ENCODE measurements at places on chromosomes 12 and 14.

- no peaks in the 10 kb centered on the region for H3K36me3 ChIP-seq
- DNase-seq, result no peak
- H3K4me3 ChIP-seq, result no peak overlapping the region
- H3K4me1 ChIP-seq, result peaks cover 35% of the 10 kb centered on the region
- H3K27ac ChIP-seq, result no peak overlapping the region
Observed at GRCh38 chr14:91388551-91388975, 29.1 kb downstream of the CCDC88C start.

- H3K4me3 ChIP-seq, result no peak overlapping the region
- no peak for DNase-seq
- no peak overlapping the region for H3K27ac ChIP-seq
Observed at GRCh38 chr14:80618751-80619329, 322.7 kb downstream of the CEP128 start.

GRCh38 chr12:122081083-122081696 lies 2.6 kb downstream of the MLXIP start:
- H3K27ac ChIP-seq, result no peak overlapping the region
- no peaks in the 10 kb centered on the region for H3K36me3 ChIP-seq
- peaks cover 73% of the 10 kb centered on the region for H3K27me3 ChIP-seq
- H3K4me3 ChIP-seq, result no peak overlapping the region

DNA sequence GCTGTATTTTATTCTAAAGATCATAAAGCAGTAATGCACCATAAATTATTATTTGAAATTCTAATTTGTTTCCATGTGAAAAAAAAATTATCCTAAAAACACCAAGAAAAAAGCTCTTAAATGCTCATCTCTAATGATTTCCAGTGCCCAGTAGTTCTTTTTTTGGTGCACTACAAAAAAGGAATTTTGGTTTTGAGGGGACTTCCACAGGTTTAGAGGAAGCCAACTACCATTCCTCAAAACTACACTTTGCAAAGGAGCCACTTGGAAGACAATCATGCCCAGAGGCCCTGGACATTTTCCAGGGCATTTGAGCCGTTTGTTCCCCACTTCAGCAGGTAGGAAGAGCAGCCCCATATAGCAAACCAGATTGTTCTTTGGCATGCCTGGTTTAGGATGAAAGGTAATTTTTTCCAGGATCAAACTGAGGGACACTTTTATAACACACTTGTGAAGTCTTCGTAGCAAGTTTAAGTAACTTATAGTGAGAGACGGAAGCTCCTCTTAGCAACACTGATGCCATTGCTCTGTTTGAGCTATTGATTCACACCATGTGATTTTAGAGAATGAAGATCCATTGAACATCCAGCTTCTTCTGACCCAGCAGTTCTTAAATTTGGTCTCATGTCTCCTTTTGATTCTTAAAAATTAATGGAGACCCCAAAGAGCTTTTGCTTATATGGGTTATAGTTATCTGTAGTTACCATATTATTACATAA lies 187.9 kb downstream of the ETV6 start:
- no peak overlapping the region for H3K27ac ChIP-seq
- no peaks in the 10 kb centered on the region for H3K4me1 ChIP-seq
- no peaks in the 10 kb centered on the region for H3K36me3 ChIP-seq
- H3K4me3 ChIP-seq, result no peak overlapping the region
- H3K27me3 ChIP-seq, result no peaks in the 10 kb centered on the region
- no peak for DNase-seq

DNA sequence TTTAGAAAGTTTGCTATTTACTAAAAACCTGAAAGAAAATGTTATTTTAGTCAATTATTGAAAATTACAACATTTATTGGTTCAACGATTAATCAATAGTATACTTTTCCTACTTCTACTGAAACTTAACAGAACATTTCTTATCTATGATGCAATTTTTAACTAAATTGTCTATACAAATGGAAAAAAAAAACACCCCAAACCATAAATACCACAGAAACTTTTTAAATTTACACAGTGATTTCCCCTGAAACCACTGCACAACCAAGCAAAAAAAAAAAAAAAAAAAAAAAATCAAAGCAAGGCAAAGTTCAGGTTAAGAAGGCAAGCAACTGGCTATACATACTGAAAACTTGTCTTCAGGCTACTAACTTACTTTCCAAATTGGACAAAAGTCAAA lies 71.9 kb upstream of the POC1B start:
- DNase-seq, result no peak
- H3K27ac ChIP-seq, result no peak overlapping the region
- H3K36me3 ChIP-seq, result peaks cover 28% of the 10 kb centered on the region
- H3K4me3 ChIP-seq, result no peak overlapping the region

GRCh38 chr14:63046339-63047268 lies 1.3 kb upstream of the KCNH5 start:
- H3K4me3 ChIP-seq, result peak overlapping the region; percentile 64
- no peak overlapping the region for H3K27ac ChIP-seq
- peak; percentile 47 for DNase-seq

- no peak overlapping the region for H3K27ac ChIP-seq
- no peaks in the 10 kb centered on the region for H3K27me3 ChIP-seq
- DNase-seq, result no peak
- no peak overlapping the region for H3K4me3 ChIP-seq
- no peaks in the 10 kb centered on the region for H3K36me3 ChIP-seq
- H3K4me1 ChIP-seq, result no peaks in the 10 kb centered on the region
Observed at GRCh38 chr12:27747111-27747820, 32.8 kb upstream of the KLHL42 start.

- no peak overlapping the region for H3K4me3 ChIP-seq
- H3K27me3 ChIP-seq, result no peaks in the 10 kb centered on the region
- peaks cover 8% of the 10 kb centered on the region for H3K4me1 ChIP-seq
- DNase-seq, result no peak
- H3K36me3 ChIP-seq, result no peaks in the 10 kb centered on the region
Observed at GRCh38 chr12:3274664-3275063, 197.5 kb downstream of the TSPAN9 start.
